ENCODE measurements at places on chromosomes 16 and 17. TPM values are rescaled to one million over a fixed set of nuclear protein-coding genes. Genes with fewer than 3 reads are reported as not detected.

The GSG1L gene
- total RNA-seq: 2.3 TPM

The CLDN9 gene
- 0.07 TPM for total RNA-seq

The KCNJ16 gene
- 44.6 TPM for total RNA-seq

The ABCA8 gene
- total RNA-seq: not detected

The TIMM22 gene
- total RNA-seq: 19.8 TPM

The SLFN14 gene
- total RNA-seq: not detected

The FLYWCH1 gene
- total RNA-seq: 149 TPM

The KPNB1 gene
- 188 TPM for total RNA-seq

The KRT25 gene
- total RNA-seq: not detected

The DDX28 gene
- total RNA-seq: 21.6 TPM

The HOXB1 gene
- total RNA-seq: not detected

The SMIM5 gene
- total RNA-seq: not detected

The ARRB2 gene
- 14.6 TPM for total RNA-seq

The FA2H gene
- 10.7 TPM for total RNA-seq

The COPS3 gene
- total RNA-seq: 89.0 TPM

The TNFRSF13B gene
- not detected for total RNA-seq

The COL1A1 gene
- total RNA-seq: 25.0 TPM

The TBC1D3C gene
- total RNA-seq: not detected

The CAVIN1 gene
- 287 TPM for total RNA-seq

The ENPP7 gene
- not detected for total RNA-seq

The KRT12 gene
- total RNA-seq: not detected

The GDPD3 gene
- total RNA-seq: not detected

The SEPTIN12 gene
- 0.78 TPM for total RNA-seq

The GPR142 gene
- total RNA-seq: not detected

The SLC47A1 gene
- total RNA-seq: 18.0 TPM

The PTGES3L gene
- not detected for total RNA-seq

The GINS2 gene
- total RNA-seq: 37.3 TPM

The RNF157 gene
- 18.2 TPM for total RNA-seq

The ABCA6 gene
- not detected for total RNA-seq

The EPN3 gene
- 0.32 TPM for total RNA-seq

The TRPV2 gene
- total RNA-seq: 1.2 TPM

The HS3ST3B1 gene
- total RNA-seq: 0.12 TPM

The ELP5 gene
- total RNA-seq: 25.5 TPM

The WDR45B gene
- 174 TPM for total RNA-seq

The SLC5A10 gene
- total RNA-seq: not detected

The KRTAP4-12 gene
- not detected for total RNA-seq

The PRSS53 gene
- 5.1 TPM for total RNA-seq

The MYH1 gene
- not detected for total RNA-seq

The BPTF gene
- total RNA-seq: 29.8 TPM

The ZNF597 gene
- 3.8 TPM for total RNA-seq

The HID1 gene
- total RNA-seq: not detected

The CACNG1 gene
- total RNA-seq: not detected

The PLCG2 gene
- 3.9 TPM for total RNA-seq

The FBXL16 gene
- total RNA-seq: 26.3 TPM

The TBX2 gene
- total RNA-seq: 1.2 TPM

The VAT1L gene
- not detected for total RNA-seq

The SOST gene
- 2.4 TPM for total RNA-seq

The KRTAP4-9 gene
- not detected for total RNA-seq

The MEIOB gene
- total RNA-seq: 49.6 TPM

The DRG2 gene
- total RNA-seq: 33.4 TPM

The CACNG3 gene
- not detected for total RNA-seq

The CD19 gene
- 0.37 TPM for total RNA-seq

The ITGAX gene
- total RNA-seq: 9.7 TPM

The FBXO39 gene
- not detected for total RNA-seq
